ENCODE measurements at places on chromosomes 12 and 14.

GRCh38 chr12:59088673-59089072 lies 168.4 kb upstream of the LRIG3 start:
- no peak for DNase-seq

DNA sequence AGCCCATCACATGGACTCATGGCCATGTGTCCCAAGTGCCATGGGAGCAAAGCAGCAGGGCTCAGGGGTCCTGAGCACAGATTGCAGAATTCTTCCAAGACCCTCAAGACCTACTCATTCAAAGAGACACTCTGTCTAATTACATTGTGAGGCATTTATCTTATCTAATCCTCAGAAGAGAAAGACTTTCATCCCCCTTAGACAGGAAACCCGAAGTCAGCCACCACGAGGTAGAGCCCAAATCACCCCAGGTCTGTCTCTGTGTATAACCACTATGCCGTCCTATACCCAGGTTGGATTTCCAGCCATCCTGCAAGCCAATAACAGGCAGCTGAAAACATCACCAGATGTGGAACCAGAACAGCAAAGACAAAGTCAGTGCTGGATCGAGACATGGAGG lies 8.9 kb upstream of the BCL11B start:
- no peak for DNase-seq

GRCh38 chr12:94133964-94134795 lies 14.2 kb upstream of the PLXNC1 start:
- DNase-seq: peak; percentile 60

GRCh38 chr12:124130691-124131591 lies 157.9 kb downstream of the ZNF664 start:
- no peak for DNase-seq

GRCh38 chr14:69756298-69756697 lies 10.6 kb upstream of the SRSF5 start:
- DNase-seq: no peak

Measured in iPS-NIHi11 (cell line).